CD14-positive monocyte (primary cell): ENCODE measurements at places on chromosomes 7 and 10. TPM values are rescaled to one million over a fixed set of nuclear protein-coding genes. Genes with fewer than 3 reads are reported as not detected.

DNA sequence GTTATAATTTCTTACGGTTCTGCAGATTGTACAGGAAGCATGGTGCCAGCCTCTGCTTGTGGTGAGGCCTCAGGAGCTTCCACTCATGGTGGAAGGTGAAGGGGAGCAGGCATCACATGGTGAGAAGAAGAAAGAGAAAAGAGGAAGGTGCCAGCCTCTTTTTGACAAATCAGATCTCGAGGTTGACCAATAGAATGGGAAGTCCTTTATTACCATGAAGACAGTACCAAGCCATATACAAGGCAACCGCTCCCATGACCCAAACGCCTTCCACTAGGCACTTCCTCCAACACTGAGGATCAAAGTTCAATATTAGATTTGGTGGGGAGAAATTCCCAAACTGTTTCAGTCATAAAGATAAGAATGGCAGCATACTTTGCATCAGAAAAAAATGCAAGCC lies 502.8 kb downstream of the GLRX3 start:
- H3K4me1 ChIP-seq: peaks cover 42% of the 10 kb centered on the region
- DNase-seq: peak; percentile 76
- no peak overlapping the region for H3K4me3 ChIP-seq
- H3K27ac ChIP-seq: no peak overlapping the region
- H3K36me3 ChIP-seq: no peaks in the 10 kb centered on the region
- H3K27me3 ChIP-seq: no peaks in the 10 kb centered on the region

DNA sequence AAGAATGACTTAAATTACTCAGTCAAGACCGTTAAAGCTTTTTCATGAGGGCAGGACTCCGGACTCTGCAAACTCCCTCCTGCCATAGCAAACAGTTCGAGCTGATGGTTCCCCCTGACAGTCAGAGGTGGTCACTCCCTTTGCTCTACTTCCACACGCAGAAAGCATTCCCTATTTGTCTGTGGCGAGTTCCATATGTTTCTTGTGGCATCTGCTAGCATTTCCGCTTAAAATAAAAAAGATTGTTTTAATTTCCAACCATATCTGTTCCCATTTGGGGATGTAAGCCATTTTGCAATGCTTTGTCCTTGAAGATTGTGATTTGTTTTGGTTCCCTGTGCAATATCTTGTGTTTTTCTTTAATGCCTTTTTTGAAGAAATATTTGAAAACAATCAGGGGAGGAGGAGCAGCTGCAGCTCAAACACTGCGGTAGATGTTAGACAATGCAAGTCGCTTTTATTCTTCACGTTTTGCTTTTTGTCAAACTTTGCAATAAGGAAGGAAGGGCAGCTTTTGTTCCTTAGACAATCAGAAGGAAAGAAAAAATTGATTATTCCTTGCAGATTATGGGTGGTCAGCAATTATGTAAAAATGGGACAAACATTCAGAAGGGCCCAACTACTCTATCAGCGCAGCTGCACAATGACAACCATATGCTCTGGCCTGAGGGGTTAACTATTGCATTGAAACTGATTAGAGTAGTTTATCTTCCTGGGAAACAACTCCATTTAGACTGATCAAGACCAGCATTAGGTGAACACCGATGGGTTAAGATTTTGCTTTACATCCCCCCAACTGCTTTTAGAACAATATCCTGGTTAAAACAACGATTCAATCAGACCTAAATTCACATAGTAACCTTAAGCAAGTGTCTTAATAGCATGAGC lies 425.8 kb upstream of the NRP1 start:
- H3K27me3 ChIP-seq: no peaks in the 10 kb centered on the region
- no peaks in the 10 kb centered on the region for H3K4me1 ChIP-seq
- H3K4me3 ChIP-seq: no peak overlapping the region
- H3K27ac ChIP-seq: no peak overlapping the region

The HKDC1 gene
- not detected in 2 replicates for polyA plus RNA-seq

DNA sequence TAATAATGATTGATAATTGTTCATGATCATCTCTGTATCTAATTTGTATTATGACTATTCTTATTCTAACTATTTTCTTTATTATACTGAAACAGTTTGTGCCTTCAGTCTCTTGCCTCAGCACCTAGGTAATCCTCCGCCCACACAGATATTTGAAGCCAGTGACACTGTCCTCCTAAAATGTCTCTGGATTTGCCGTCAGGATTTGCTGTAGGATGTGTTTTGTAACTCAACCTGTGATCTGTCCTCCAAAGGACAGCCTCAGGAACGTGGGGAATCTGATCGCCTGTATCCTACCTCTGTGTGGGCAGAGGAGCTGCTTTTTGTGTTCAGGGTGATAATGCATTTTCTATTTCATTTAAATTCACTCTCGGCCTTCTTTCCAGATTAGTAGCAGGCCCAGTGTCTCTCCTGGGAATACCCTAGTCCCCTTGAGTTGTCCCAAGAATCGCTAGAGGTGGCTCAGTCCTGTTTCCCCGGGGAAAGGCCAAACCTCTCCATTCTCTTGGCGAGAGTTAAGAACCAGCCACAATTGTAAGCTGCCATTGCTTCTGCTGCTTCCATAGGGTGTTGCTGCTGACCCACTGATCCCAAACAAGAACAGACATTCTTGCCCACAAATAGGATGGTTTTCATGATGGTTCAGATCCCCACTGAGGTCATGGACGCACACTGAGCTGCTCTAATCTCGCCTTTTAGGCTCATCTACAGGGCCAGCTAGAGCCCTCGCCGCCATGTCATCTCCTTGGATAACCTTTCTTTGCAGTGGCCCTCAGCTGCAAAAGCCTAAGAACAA lies 136.2 kb upstream of the KCNMA1 start:
- H3K4me3 ChIP-seq: no peak overlapping the region
- H3K27ac ChIP-seq: no peak overlapping the region
- H3K4me1 ChIP-seq: no peaks in the 10 kb centered on the region
- no peaks in the 10 kb centered on the region for H3K27me3 ChIP-seq

The C10orf90 gene
- not detected for polyA plus RNA-seq

- H3K27ac ChIP-seq: no peak overlapping the region
- H3K4me3 ChIP-seq: no peak overlapping the region
- DNase-seq: no peak
- H3K27me3 ChIP-seq: no peaks in the 10 kb centered on the region
- no peaks in the 10 kb centered on the region for H3K36me3 ChIP-seq
- peaks cover 8% of the 10 kb centered on the region for H3K4me1 ChIP-seq
Observed at GRCh38 chr10:119413093-119413453, 129.4 kb downstream of the RGS10 start.

GRCh38 chr10:116132780-116133399 lies 140.1 kb downstream of the GFRA1 start:
- no peaks in the 10 kb centered on the region for H3K4me1 ChIP-seq
- H3K27ac ChIP-seq: no peak overlapping the region
- H3K36me3 ChIP-seq: no peaks in the 10 kb centered on the region
- H3K27me3 ChIP-seq: no peaks in the 10 kb centered on the region

The PCDH15 gene
- polyA plus RNA-seq: not detected

The DKK1 gene
- polyA plus RNA-seq: not detected

- no peak overlapping the region for H3K27ac ChIP-seq
- no peak for DNase-seq
- no peak overlapping the region for H3K4me3 ChIP-seq
- H3K4me1 ChIP-seq: peaks cover 14% of the 10 kb centered on the region
- no peaks in the 10 kb centered on the region for H3K27me3 ChIP-seq
- no peaks in the 10 kb centered on the region for H3K36me3 ChIP-seq
Observed at GRCh38 chr7:158539711-158540146, 47.9 kb downstream of the PTPRN2 start.

- peaks cover 12% of the 10 kb centered on the region for H3K4me1 ChIP-seq
- no peaks in the 10 kb centered on the region for H3K27me3 ChIP-seq
- H3K36me3 ChIP-seq: no peaks in the 10 kb centered on the region
- no peak overlapping the region for H3K4me3 ChIP-seq
- H3K27ac ChIP-seq: no peak overlapping the region
Observed at GRCh38 chr10:6034371-6034770, 27.8 kb downstream of the IL2RA start.

DNA sequence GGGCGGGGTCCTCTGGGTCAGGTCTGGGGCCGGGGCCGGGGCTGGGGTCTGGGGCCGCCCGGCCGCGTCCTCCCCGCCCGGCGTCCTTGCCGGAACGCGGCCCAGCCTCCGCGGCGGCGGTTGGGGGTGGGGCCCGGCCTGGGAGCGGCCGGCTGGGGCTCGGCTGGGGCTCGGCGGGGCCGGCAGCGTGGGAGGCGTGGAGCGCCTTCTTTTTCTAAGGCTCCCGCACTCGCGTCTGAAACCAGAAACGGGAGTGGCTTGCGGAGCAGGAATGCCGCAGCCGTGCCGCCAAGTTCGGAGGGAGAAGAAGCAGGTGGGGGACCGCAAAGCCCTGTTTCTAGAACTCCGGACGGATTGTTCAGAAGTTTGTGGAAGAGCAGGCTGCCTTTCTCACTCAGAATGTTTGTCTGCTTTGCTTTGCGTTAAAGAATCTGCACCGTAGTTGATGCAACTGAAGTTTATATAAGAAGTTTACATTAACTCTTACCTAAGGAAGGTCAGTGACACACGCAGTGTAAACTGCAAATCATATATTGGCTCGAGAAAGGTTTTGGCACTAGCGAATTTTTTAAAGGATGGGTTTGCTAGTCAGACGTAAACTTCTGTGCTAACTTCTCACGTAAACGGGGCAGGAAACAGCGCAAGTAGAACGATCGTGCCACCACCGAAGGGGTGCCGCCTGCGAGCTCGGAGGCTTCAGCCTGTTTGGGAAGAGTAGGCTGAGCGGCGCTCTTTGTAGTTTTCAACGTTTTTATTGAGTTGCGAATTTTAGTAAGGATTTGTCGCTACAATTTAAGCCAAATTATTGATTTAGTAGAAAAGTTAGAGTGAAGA lies 729 bp downstream of the DNAJB6 start:
- peak; percentile 34 for DNase-seq
- no peaks in the 10 kb centered on the region for H3K27me3 ChIP-seq
- peak overlapping the region; percentile 98 for H3K4me3 ChIP-seq
- peak overlapping the region; percentile 92 for H3K27ac ChIP-seq
- peaks cover 24% of the 10 kb centered on the region for H3K4me1 ChIP-seq

DNA sequence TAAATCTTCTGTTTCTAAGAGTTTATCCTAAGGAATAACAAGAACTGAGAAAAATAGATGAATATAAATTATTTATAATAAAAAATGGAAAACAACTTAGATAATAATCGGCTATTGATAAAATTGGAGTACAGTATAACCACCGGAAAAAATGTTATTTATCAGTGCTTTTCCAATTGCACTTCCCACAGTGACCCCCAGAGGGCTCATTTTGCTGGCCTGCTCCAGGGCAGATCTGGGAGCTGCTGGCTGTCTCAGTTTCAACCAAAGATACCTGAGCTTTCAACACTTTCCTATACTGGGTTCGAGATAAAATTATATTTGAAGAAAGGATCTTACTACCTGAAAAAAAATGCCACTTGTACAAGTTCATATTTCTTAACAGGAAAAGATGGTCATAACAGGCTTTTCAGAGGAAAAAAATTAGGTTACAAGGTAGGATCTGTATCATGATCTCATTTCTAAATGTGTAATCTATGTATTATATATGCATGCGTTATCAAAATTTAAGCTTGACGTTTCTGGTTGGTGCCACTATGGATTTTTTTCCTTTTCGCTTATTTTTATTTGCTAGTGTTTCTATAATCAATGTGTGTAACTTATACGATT lies 165.7 kb downstream of the NPSR1 start:
- H3K4me1 ChIP-seq: no peaks in the 10 kb centered on the region
- no peak overlapping the region for H3K27ac ChIP-seq
- no peaks in the 10 kb centered on the region for H3K36me3 ChIP-seq
- H3K4me3 ChIP-seq: no peak overlapping the region
- H3K27me3 ChIP-seq: no peaks in the 10 kb centered on the region

- H3K27ac ChIP-seq: peak overlapping the region; percentile 39
- H3K4me1 ChIP-seq: peaks cover 57% of the 10 kb centered on the region
- no peak overlapping the region for H3K4me3 ChIP-seq
- H3K36me3 ChIP-seq: no peaks in the 10 kb centered on the region
- peak; percentile 47 for DNase-seq
Observed at GRCh38 chr10:118732245-118733165, 22.3 kb downstream of the CACUL1 start.

DNA sequence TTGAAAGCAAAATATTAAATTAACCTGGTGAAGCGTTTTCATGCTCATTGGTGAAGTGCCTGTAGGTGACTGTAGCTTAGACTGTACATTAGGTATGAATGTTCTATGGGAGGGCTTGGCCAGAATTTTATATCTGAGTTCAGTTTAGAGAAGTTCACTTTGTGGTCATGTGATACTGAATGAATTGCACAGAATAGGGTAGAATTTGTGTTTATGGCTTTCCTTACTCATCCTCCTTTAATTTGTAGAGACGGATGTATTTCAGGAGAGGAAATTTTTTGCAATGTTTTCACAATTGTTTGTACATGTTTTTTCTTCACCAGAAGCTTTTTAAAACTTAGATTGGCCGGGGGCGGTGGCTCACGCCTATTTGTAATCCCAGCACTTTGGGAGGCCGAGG lies 32.3 kb downstream of the REEP3 start:
- no peaks in the 10 kb centered on the region for H3K36me3 ChIP-seq
- H3K4me3 ChIP-seq: no peak overlapping the region
- no peaks in the 10 kb centered on the region for H3K27me3 ChIP-seq
- no peak for DNase-seq
- no peak overlapping the region for H3K27ac ChIP-seq
- peaks cover 7% of the 10 kb centered on the region for H3K4me1 ChIP-seq

- H3K4me3 ChIP-seq: no peak overlapping the region
- no peak for DNase-seq
- H3K27ac ChIP-seq: no peak overlapping the region
- H3K27me3 ChIP-seq: no peaks in the 10 kb centered on the region
- H3K36me3 ChIP-seq: no peaks in the 10 kb centered on the region
Observed at GRCh38 chr10:88253622-88254021, 329.5 kb downstream of the RNLS start.
